ENCODE measurements at places on chromosomes 3 and 15.

GRCh38 chr15:75468913-75469598, 17.6 kb upstream of the SIN3A start:
- no peak for DNase-seq

GRCh38 chr3:177347611-177348010, 150.3 kb upstream of the TBL1XR1 start:
- DNase-seq, result no peak

GRCh38 chr3:72068621-72069020, 283.7 kb upstream of the PROK2 start:
- no peak for DNase-seq

- peak; percentile 17 for DNase-seq
Observed at GRCh38 chr3:9649791-9650521, 651 bp downstream of the MTMR14 start.

GRCh38 chr15:80967451-80967850, 22.2 kb downstream of the MESD start:
- DNase-seq, result no peak

DNA sequence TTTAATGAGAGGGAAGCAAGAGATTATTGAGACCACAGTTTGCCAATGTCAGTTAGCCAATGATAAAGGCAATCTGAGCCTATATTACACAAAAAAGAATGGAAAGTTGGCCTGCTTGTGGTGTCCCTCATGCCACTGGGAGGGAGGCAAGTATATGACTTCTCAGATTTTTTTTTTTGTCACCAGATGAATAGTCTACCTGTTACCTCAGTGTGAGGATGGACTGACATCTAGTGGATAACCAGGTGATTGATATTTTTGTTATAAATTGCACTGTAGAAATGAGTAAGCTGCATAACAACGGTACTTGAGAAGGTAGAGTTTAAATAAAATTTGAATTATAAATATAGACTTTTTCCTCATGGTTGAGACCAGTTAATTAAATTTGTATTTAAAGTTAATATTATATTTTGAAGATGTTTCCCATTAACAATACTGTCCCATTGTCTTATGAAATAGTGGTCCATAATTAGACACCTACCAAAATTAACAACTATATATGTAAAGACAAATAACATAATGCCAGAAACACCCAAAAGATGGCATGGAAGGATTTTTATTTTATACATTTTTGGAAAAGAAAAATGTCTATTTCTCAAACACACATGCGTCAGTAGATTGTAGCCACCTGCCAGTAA, 237.8 kb upstream of the GADL1 start:
- DNase-seq, result peak; percentile 17

- DNase-seq, result no peak
Observed at GRCh38 chr3:4341336-4341675, 38.1 kb downstream of the SETMAR start.

- peak; percentile 90 for DNase-seq
Observed at GRCh38 chr15:22257047-22258008, 177.0 kb downstream of the OR4M2 start.

DNA sequence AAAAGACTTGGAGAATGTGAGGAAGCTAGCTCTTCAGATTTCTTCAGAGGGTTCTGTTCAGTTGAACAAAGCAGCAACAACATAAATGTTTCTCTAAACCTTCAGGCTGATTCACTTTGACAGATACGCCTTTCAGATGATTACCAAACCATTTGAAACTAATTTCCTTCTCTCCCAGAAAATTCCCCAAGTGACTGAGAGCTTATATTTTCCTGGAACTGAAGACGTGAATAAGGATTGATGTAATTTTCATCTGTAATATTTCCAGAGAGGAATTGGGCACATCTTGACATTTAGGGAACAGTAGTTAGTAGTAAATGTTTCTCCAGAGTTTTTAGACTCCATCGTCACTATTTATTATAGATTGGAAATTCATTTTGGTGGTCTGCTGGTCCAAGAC, 108.6 kb upstream of the AADACL2 start:
- DNase-seq, result no peak

All from SK-N-SH (cell line).